Pulmonary artery endothelial cell (primary cell): ENCODE measurements at places on chromosomes 7 and 10. TPM values are rescaled to one million over a fixed set of nuclear protein-coding genes. Genes with fewer than 3 reads are reported as not detected.
A peak's percentile ranks its signal among the peaks of the same experiment; 100 is the strongest.

The PDGFA gene
- 63.2 and 75.6 TPM in 2 replicates for total RNA-seq

GRCh38 chr7:51256209-51256781 is 60.3 kb downstream of the COBL start:
- DNase-seq: no peak

DNA sequence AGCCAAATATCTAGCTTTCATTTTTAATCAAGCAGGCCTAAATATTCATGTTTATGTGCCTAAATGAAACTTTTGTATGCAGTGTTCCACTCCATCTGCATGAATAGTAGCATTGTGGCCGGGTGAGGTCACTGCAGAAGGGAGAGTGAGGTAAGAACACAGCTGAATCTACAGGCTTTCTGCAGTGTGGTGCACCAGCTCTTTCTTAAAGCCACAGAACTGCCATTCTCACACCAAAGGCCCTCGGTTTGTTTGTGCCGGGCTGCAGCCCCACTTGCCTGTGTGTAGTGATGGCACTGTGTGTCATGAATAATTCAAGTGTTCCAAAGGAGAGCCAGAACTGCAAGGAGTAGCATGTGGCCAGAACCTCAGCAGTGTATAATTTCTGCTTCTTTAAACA is 204.1 kb downstream of the TRIL start:
- no peak for DNase-seq

DNA sequence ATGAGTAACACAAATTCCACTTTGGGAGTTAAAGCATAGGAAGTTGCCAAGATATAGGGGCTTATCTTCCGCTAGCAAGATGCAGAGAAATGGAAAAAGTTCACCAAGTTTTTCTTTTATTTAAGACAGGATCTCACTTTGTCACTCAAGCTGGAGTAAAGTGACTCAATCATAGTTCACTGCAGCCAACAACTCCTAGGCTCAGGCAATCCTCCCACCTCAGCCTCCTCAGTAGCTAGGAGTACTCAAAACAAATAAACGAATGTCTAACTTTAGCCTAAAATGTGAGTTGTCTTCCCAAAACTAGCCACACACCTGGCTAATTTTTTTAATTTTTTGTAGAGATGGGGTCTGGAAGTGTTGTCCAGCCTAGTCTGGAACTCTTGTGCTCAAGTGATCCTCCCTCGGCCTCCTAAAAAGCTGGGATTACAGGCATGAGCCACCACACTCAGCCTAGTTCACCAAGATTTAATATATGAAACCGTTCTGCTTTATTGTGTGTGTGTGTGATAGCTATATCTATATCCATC is 9.9 kb downstream of the VIM start:
- DNase-seq: no peak

GRCh38 chr7:542713-543500 is 23.3 kb upstream of the PDGFA start:
- peak; percentile 58 for DNase-seq

The EIF5AL1 gene
- total RNA-seq: 0.40 and 0.67 TPM in 2 replicates
